ENCODE measurements at places on chromosomes 6 and 20.

DNA sequence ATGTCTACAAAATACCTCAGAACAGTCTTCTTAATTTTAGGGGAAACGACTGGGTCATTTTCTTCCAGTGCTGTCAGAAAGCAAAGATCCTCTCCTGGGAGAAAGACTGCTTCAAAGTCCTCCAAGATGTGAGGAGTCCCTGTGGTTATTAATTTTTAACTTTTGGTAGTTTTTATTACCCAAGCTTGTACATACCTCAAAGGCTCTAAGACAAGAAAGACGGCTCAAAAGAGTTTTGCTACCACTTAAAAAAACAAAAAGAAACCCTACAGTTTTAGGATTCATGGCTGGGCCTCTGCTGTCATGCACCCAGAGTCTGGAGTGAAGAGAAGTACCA, 56.1 kb upstream of the APCDD1L start:
- DNase-seq = no peak

DNA sequence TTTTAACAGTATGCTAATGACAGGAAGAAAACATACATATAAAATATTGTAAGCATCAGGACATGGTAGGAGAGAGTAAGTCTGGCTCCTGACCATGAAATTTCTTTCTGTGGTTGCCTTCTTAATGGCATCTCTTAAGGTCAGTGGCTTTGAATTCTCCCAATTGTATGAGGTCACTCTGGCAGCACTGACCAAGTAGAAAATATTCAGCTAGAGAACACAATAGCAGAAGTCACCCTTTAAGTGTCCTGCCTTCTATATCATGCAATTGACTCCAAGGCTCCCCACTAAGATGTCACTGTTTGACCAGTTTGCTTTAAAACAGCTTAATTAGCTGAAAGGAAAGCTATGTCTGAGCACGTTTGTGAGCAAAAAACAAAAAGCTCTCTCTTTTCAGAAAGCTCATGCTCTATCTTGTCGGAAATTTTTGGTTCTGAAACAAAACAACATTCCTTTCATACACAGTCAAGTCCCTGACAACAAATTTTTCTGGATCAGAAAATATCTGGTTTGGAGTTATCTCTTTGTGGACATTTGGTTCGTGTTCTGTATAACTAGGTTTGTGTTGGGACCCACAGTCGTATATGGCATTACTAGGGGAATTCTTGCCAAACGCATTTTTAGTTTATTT, 120.9 kb upstream of the IFNGR1 start:
- DNase-seq = no peak

GRCh38 chr20:54040531-54040930, 29.9 kb downstream of the BCAS1 start:
- no peak for DNase-seq

GRCh38 chr6:149990661-149991471, 27.1 kb downstream of the ULBP1 start:
- DNase-seq = no peak

GRCh38 chr20:50561379-50562078, 51.3 kb downstream of the PTPN1 start:
- peak; percentile 94 for DNase-seq

DNA sequence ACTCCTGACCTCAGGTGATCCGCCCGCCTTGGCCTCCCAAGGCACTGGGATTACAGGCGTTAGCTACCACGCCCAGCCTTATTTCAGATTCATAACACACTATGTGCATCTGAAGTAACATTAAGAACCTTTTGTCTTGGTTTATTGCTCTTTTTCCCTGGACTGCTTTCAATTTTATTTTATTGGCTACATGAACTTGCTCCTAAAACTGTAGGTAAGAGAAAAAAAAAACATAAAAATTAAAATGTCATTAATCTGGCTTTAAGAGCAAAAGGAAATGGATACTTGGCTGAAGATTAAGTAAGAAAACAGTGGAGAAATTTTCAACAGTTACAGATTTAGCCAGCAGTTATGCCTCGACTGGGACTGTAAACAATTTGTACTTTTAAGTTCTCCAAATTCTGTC, 62.5 kb downstream of the GJA1 start:
- DNase-seq = no peak

DNA sequence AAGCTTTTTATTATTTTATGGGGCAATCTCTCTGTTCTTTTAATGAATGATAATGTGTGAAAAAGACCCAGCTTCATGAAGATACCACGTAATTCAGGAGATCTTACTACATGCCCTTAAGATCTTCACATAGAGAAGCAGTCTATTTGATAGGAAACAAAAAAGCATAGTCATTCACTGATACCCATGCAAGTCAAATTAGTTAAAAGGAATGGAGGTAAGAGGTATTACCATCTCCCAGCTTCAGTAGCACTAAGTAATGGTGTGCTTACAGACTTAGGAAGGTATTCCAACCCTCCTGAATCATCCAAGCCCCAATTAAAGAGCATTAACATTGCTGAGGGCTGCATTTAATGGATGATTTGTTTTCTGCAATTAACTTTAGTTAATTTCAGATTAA, 364.7 kb downstream of the SYNE1 start:
- no peak for DNase-seq

GRCh38 chr6:347232-347631, 44.3 kb upstream of the IRF4 start:
- no peak for DNase-seq

GRCh38 chr20:46021361-46022359, 7.4 kb upstream of the SLC12A5 start:
- DNase-seq = peak; percentile 29

DNA sequence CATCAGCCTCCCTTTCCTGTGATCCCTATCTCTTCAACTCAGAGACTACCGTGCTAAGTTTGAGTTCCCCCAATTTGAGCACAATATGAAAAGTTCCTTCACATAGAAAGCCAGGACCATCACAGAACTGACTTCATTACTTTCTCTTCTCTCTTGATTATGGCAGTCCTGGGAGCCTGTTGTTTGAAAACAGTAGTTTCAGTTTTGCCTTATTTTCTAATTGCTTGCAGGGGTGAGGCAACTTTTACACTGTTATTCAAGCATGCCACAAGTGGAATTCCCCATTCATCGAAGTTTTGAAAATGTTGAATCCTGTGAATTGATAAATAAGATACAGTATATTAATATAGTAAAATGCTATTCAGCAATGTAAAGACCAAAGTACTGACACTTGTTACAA, 569.7 kb upstream of the MARCKS start:
- no peak for DNase-seq

- no peak for DNase-seq
Measured at GRCh38 chr20:5913166-5913565, 37.2 kb downstream of the TRMT6 start.

DNA sequence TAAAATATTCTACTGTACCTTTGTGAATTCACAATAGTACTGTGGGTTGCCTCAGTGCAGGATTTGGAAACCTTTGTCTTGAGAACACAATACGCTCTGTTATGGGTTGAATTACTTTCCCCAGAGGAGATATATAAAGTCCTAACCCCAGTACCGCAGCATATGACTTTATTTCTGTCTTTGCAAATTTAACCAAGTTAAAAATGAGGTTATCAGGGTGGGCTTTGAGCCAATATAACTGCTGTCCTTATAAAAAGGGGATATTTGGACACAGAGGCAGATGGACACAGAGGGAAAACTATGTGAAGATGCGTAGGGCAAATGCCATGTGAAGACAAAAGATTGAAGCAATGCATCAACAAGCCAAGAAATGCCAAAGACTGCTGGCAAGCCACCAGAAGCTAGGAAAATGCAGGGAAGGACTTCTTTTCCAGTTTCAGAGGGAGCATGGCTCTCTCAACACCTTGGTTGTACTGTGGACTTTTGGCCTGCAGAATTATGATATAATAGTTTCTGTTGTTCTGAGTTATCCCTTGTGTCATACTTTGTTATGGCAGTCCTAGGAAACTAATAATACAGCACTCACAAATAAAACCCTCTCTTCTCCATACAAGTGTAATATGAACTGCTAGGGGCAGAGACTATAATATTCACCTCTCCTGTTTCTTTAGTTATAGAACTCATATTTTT, 292.6 kb upstream of the SPTLC3 start:
- DNase-seq = no peak

DNA sequence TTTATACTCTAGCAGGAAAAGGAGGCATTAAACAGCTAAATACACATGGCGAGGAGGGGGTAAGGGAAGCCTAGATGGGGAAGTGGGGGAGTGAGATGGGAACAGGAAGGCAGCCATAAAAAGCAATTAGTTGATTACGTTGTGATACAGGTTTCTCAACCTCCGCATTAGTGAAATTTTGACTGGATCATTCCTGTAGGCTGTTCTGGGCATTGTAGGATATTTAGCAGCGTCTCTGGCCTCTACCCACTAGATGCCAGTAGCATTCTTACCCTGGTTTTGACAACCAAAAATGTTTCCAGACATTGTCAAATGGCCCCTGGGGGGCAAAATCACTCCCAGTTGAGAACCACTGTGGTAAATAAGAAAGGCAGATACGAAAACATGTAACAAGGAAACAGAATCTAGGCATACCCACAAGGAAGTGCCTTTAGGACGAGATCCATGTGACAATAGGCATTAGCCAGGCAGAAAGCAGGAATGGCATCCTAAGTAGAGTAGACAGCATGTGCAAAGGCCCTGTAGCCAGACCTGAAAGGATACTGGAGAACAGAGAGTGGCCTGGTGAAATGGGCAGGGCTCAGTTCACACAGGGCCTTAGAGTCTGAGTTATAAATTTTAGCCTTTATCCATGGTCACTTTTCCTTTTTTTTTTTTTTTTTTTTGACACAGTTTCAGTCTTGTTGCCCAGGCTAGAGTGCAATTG, 25.8 kb upstream of the PTPN1 start:
- DNase-seq = no peak

DNA sequence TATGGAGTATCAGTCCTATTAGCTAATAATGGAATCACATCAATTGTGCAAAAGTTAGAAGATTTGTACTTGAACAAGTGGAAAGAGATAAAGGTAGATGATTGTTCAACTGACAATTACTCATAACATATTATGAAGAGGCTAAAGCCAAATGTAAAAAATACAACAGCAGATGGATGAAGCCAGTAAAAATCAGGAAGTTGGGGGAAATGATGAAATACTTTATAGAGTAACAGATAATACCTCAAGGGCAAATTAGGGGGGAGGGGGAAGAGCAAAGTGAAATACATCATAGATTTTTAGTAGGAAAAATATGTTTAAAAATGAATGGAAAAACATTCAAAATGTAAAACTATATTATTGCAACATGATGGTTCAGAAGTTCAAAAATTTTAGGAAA, 114.0 kb downstream of the PDSS2 start:
- DNase-seq = peak; percentile 26

- no peak for DNase-seq
Measured at GRCh38 chr20:62448038-62448437, 20.7 kb upstream of the RBBP8NL start.

DNA sequence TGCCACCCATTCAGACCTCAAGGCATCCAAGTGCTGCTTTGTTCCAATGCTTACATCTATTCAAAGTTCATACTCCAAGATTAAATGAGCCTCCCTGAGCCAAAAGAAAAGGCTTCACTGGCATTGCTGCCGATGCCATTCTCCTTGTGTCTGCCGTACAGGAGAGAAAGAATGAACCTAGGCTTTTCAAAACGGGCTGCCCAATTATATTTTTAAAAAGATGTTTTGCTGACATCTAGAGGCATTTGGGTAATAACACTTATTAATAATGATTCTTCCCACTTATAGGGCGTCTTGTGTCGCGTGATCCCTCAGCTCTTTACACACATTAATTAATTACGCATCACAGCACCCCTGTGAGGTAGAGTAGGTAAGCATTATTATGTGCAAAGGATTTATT, 545.6 kb downstream of the PKHD1 start:
- DNase-seq = no peak

DNA sequence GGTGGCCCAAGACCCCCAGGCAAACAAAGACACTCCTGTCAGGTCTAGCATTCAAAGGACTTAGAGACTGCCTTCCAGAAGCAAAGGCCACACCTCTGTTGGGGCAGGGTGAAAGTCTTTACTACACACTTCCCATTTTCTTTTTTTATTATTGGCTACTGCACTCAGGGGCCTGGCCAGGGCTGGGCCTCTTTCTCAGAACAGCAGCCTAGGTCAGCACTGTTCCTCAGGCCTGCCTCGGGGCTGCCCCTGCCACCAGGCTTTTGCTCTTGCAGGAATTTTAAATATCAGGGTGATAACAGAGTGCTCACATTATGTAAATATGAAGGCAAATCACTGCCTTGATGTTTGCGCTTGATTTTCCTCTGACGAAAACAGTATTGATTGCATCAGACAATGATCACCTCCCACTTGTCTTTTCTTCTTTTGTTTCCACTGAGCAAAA, 18.5 kb downstream of the GSTA4 start:
- no peak for DNase-seq

DNA sequence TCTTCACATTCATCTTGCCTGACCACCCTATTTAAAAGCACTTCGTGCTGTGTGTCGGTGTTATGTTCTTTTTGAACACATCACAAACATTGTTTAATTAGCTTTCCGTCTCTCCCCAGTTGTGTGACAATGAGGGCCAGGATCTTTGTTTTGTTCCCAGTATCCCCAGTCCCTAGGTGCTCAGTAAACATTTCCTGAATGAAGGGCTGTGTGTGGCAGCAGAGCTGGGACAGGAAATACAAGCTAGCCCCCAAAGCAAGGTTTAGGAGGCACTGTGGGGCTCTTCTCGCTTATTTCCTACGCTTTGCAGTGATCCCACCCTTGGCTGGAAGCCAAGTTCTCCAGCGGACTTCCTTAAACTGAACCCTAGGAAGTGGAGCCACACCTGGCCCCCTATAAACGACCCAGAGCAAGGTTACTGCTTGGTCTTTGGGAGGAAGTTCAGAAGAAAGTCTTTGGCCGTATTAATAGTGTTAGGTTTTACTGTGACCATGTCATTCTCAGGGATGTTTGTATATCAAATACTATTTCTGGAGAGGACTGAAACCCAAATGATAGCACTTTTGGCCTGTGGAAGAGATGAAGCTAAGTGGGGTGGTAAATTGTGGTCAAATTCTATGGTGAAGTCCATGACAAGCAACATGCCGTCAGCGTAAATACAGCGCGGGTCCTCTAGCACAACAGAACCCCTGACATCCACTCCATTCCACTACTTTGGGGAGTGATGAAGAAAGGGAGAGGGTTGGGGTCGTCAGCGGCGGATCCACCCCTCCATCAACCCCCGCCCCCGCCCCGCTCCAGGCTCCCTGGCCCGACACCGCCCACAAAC, 570 bp upstream of the FANCE start:
- DNase-seq = no peak

GRCh38 chr6:34602318-34603111, 46.4 kb upstream of the SPDEF start:
- no peak for DNase-seq

DNA sequence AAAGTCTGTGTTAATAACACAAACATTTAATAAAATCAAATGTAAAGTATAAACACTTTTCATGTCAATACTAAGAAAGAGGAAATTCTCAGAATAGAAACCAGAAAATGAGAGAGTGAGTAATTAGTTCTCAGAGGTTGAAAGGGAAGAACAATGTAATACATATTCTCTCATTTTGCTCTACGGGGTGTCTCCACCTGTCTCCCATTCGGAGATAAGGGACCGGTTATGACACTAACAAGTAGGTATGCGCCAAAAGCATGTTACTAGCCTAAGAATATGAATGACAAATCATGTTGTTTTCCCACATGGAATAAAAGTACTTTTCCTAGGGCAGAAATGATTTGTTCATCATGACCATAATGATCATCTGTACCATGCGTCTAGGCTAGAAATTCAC, 35.6 kb upstream of the PRELID3B start:
- DNase-seq = no peak

GRCh38 chr20:44959638-44960102, 527 bp downstream of the TOMM34 start:
- DNase-seq = peak; percentile 58

Data from fibroblast of pulmonary artery (primary cell).